T-cell (primary cell): ENCODE measurements at places on chromosomes 4 and X.

DNA sequence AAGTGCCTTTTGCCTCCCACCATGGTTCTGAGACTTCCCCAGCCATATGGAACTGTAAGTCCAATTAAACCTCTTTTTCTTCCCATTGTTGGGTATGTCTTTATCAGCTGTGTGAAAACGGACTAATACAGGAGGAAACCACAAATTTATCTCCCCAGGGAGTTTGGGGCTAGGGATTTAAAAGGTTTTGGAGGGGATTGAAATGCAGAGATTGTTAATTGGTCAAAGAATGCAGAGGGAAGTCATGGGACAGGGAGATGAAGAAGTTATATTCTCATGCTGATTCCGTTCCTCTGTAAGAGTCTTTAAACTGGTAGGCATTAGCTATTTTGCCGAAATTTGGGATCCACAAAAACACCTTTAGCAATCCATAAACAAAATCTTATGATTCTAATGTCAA is 57.9 kb downstream of the TKTL2 start:
- no peak for DNase-seq

- DNase-seq = no peak
These were observed 59.3 kb upstream of the CLDN34 start for GRCh38 chrX:9907645-9908387.

GRCh38 chr4:101187841-101188240 is 159.5 kb downstream of the PPP3CA start:
- DNase-seq = no peak

DNA sequence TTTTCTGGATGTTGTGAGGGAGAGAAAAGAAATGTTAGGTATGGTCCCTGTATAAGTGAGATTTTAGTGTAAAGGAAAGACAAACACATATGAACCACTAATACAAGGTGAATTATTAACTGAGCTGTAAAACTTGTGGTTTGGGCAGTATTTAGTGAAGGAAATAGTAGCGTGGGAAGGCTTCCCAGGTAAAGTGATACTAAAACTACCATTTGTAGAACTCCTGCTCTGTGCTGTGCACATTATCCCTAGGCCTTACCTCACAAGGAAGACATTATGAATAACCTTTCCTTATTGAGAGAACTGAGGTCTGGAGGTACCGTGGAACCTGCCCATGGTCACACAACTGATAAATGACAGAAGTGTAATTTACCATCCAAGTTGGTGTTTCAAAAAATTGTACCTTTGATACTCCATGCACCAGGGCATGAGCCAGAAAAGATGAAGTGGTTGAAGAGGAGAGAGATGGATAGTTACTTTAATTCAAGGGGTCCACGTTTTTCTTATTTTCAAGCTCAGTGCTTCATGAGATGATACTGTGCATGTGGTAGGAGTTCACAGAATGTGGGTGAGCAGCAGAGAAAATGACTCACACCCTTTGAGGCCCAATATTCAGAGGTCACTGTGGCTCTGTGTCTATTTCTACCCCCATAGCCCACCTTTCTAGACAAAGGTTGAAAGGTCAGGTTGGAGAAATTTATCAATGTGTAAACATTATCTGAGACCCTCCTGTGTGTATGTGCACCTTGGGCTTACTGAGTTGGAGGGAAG is 2.6 kb upstream of the VSIG4 start:
- no peak for DNase-seq

DNA sequence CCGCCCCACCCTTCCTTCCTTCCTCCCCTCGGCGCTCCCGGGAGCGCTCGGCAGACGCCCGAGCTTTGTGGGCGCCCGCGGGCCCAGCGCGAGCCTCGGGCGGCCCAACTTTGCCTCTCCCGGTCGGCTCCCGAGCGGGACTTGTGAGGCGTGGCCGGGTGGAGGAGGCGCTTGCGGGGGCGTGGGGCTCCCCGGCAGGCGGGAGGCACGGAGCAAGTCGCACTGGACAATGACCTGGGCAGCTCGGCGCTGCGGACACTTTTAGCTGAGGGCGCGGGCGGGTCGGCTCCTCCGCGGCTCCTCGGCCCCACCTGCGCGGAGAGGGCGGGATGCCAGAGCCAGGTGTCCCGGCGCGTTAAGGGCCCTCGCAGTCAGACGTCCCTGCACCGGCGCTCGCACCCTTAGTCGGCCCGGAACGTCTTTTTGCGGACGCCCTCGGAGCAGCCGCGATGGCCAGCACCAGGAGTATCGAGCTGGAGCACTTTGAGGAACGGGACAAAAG is 385 bp downstream of the DCLK2 start:
- DNase-seq = no peak

DNA sequence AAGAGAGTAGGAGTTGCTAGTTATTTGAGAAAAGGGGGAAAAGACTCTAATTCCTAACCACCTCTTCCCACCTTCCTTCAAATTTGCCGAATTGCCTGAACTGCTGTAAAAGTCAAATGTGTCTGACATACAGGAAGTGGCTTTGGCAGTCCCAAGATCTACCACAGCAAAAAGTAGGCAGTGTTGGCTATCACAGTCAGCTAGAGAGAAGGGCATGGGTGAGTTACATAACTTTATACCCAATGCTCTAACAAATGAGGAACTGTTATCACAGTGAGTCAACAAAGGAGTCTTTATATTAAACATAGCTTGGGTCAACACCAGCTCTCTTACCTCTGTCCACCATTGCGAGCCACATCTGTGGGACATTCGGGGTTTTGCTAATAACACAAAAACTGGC is 2.4 kb upstream of the MBNL3 start:
- peak; percentile 41 for DNase-seq

GRCh38 chr4:21888195-21888976 is 60.2 kb downstream of the KCNIP4 start:
- no peak for DNase-seq

- DNase-seq = no peak
These were observed 599.1 kb downstream of the RPA4 start for GRCh38 chrX:97482666-97483300.

- no peak for DNase-seq
These were observed 18.1 kb downstream of the TMEM175 start for GRCh38 chr4:950136-951020.

DNA sequence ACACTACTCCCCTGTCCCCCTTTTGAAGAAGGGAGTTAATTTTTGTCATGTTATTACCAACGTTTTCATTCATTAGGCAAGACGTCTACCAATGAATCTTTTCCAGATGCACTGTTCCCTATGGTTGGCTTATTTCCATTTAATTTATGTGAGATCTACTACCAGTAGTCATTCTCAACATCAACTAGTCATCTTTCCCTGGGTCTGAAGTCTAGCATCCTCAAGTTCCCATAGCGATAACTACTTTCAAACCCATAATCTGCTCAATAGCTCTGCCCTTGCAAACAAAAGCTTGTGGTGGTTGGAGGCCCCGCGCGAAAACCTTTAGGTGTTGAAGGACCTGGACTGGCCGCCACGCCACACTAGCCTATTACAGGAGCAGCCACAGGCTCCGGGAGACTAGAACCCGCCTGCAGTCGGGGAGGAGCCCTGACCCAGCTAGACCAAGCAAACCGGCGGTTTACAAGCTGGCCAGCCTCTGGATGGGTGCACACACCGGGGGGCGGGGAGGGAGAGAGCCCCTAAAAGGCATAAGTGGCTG is 746 bp downstream of the PPAT start:
- peak; percentile 5 for DNase-seq

GRCh38 chr4:118743867-118744266 is 58.7 kb downstream of the METTL14 start:
- no peak for DNase-seq
